ENCODE measurements at places on chromosomes 12 and 14.

GRCh38 chr12:49187184-49187583, 1.7 kb downstream of the TUBA1A start:
- no peak for DNase-seq

DNA sequence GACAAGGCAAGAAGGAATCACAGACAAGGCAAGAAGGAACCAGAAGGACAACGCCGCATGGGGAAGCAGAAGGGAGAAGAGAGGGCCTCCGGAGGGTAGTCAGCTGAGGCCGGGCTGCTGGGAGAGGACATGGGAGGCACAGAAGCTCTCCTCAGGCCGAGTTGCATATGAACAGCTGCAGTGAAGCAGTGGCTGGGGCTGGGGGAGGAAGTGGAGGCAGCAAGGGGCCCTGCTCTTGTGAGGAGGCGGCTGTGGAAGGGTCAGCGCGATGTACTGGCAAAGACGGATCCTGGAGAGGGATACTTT, 22.0 kb upstream of the TMEM106C start:
- DNase-seq, result no peak

DNA sequence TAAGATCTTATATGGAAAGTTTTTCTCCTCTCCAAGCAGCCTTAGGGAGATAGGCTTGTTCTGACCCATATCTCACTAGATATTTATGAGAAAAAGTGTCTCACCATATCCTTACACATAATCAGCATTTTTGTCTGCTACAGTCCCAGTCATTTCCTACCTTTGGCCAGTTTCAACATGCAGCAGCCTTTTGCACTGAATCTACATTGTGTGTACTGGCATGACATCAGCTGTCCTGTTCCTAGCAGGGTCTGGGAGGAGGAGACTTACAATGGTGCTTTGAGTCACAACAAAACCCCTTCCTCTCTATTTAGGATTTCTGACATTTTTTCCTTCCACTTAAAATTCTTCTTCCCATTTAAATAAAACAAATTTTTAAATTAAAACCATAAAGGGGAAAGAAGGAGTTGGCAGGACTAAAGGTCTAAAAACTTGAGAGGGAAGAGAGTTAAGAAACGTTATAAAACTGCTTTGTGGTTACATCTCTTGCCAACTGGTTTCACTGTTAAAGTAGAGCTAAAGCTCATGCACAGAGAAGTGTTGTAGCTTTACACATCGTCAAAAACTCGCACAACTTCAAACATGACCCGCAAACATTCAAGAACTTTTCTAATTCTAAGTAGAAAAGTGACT, 53.3 kb upstream of the CERS5 start:
- no peak for DNase-seq

GRCh38 chr12:52976574-52977071, 27.7 kb downstream of the KRT18 start:
- no peak for DNase-seq

DNA sequence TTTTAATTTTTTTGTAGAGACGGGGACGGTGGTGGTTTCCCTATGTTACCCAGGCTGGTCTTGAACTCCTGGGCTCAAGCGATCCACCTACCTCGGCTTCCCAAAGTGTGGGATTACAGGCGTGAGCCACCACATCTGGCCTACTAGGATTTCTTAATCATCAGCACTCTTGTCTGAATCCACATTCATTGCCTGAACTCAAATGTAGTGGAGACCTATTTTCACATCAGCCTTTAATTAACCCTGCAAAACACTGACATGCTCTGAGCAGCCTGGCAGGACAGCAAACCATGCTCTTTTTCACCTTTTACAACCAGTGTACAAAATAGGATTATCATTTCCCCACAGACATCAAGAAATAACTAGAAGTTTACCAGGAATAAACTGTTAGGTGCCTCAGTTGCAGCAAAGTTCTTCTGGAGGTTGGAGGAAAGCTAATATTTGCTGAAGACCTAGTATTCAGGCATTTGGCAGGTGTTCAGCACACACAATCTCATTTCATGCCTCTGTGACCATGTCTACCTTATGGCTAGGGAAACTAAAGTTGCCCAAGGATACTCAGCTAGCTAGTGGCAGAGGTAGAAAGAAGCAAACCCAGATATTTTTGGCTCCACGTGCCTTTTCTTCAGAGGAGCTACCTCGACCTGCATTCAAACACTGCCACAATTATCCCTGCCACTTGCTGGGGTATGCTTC, 37.7 kb downstream of the CFL2 start:
- DNase-seq, result no peak

- no peak for DNase-seq
Measured at GRCh38 chr12:133130808-133131128, 341 bp downstream of the ZNF10 start.

DNA sequence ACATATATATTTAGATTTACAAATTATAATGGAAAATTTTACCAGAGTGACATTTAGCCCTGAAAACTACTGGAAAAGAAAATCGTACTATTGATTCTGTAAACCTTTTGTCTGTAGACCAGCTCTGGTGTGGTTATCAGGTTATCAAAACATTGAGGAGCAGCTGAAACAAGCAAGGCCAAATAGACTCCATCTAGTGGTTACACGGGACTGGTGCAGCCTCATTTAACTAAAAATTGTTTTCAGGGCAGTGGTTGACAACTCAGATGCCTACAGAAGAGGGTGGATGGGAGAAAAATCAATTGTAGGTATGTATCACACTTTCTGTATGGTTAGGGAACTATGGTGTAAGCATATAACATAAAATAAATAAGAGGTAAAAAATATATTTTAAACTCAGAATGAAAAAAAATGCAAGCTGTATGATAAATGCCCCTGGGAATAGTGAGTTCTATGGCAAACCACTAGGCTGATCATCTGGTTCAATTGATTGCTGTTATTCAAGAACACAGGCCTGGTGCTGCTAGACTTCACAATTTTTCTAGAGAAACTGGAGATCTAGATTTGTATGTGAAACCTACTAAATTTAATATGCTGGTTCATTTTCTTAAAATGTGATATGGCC, 51.2 kb downstream of the ACSS3 start:
- no peak for DNase-seq

DNA sequence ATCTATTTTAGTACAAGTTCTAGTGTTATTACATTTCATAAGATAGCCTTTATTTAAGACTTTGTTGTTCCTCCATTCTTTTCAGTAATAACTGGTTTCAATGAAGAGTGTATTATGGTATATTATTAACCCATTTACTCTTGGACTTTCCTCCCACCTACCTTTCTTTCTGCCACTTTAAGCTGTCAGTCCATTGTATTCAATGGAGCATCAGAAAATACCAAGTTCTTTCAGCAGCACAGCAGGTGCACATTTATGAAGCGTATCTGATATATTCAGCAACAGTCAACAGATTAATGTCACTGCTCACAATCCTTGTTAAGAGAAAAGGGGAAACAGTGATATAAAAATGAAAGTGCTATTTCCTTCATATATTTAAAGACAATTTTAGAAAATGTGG, 660.9 kb downstream of the C12orf50 start:
- DNase-seq, result no peak

DNA sequence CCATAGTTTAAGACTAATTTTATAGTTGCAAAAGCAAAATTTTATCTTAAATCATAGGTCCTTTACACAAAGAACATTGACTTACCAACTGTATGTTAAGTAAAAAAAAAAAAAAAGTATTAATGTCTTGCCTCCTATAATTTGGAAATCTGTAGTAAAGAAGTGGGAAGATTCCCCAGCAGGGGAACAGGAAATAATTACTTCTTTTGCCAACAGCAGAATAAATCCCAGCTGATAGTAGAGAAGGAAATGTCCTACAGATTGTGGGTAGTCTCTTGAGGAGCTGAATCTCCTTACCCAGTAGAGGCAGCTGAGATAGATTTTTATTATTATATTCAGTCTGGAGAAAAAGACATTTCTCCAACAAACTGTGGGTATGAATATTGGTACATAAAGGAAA, 193.7 kb downstream of the SLC6A15 start:
- no peak for DNase-seq

DNA sequence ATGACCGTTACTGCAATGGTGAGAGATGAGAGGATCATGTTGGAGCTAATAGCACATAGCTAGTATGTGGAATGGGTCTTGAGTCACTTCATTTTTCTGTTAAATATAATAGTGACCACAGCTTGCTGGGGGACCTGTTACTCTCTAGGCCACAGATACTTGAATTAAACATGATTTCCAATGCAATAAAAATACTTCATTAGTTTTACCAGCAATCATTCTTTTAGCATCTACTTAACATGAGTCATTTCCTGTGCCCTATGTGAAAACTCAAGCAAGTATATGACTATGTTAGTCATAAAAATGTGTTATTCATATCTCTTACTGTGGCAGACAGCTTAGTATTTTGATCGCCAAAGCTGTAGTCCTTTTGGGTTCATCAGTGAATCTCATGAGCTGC, 798.8 kb downstream of the SLC16A7 start:
- no peak for DNase-seq

DNA sequence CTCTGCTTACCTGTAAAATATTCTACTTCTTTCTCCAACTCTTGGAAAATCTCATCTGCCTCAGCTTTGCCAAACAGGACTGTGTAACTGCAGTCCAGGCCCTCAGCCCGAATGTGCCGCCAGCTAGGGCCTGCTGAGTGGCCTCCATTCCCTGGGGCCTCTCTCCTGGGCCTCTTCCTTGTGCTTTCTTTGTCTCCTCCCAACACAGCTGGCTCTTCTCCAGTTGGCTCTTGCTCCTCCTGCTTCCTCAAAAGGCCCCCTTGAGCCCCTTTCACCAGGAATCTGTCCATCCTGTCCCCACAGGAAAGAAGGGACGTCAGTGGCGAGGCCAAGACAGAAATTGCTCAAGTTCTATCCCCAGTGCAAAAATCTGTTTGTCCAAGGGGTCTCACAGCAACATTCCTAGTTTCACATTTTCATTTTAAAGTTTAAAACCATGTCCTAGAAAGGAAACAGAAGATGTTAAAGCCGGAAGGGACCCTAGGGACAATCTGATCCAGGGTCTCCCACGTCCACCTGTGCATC, 713 bp downstream of the ALKBH2 start:
- DNase-seq, result no peak

DNA sequence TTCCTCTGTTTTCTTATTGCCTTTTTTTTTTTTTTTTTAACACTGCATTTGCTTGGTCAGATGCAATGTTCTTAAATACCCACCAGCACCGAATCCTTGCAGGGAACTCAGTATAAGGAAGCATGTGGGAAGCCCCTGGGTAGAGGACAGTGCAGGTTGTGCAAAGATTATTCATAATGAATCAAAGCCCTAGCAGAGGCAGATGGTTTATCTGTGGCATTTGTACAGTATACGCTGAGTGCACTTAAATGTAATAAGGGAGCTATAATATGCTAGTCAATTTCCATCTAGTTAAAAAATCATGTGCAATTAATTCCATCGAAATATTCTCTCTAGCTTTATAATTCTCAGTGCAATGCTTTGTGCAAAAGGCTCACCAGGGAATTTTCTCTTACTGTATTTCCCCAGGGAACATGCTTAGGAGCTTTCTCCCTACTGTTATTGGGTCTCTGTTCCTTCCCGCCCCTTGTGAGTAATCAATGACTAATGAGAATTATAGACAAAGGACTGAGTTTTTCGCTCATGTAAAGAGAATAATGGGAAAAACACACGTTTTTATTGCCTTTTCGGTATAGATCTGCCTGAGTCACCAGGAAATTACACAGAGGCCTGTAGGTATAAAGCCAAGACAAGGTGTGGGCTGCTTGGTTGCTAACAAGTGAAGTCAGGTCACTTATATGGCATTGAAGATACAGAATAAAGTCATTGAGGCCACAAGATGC, 1214.3 kb upstream of the TMEM132C start:
- DNase-seq, result no peak

- no peak for DNase-seq
Measured at GRCh38 chr12:110858848-110859247, 12.1 kb downstream of the CCDC63 start.

GRCh38 chr12:23504641-23505399, 444.6 kb downstream of the SOX5 start:
- DNase-seq, result no peak

DNA sequence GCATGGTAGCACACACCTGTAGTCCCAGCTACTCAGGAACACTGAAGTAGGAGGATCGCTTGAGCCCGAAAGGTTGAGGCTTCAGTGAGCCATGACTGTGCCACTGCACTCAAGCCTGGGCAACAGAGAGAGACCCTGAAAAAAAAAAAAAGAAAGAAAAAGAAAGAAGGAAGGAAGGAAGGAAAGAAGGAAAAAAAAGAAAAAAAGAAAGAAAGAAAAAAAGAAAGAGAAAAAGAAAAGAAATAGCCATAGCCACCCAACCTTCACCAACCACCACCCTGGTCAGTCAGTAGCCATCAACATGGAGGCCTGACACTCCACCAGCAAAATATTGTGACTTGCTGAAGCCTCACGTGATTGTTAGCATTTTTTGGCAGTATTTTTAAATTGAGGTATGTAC, 21.4 kb upstream of the TMEM263 start:
- no peak for DNase-seq

- no peak for DNase-seq
Measured at GRCh38 chr12:62133440-62133839, 126.8 kb upstream of the USP15 start.

GRCh38 chr12:120093336-120093591, 23.3 kb downstream of the RAB35 start:
- no peak for DNase-seq

DNA sequence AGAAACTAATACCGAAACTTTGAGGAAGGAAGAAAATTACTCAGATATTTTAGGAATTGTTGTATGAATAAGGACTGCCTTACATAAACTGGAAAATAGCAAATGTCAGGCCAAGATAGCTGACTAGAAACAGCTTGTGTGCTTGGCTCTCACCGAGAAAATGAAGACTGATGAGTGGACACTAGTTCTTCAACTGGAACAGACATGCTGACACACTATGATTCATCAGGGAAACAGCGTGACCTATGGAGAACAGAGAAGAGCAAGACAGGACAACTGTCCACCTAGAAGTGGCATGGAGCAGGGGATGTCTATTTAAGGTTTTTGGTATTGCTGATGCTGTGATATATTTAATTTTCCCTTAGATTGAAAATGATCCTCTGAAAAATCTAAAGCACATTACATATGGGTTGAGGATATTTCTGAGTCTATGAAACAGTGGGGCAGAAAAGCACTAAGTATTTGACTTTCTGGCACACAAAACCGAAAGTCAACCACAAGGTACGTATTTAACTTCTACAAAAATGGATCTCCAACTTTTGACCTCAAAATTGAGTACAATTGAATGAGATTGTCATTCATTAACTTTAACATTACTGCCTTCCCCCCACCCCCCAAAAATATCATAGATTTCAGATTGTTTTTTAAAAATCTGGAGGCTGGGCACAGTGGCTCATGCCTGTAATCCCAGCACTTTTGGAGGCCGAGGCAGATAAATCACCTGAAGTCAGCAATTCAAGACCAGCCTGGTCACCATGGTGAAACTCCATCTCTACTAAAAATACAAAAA, 863.2 kb downstream of the LRFN5 start:
- DNase-seq, result no peak
